ENCODE measurements at places on chromosomes 16 and 17. TPM values are rescaled to one million over a fixed set of nuclear protein-coding genes. Genes with fewer than 3 reads are reported as not detected.

CDRT15L2 gene
- total RNA-seq = not detected

- DNase-seq = no peak
- no peak overlapping the region for H3K27ac ChIP-seq
- H3K4me1 ChIP-seq = no peaks in the 10 kb centered on the region
- H3K36me3 ChIP-seq = no peaks in the 10 kb centered on the region
- peaks cover 24% of the 10 kb centered on the region for H3K27me3 ChIP-seq
These were observed 970 bp downstream of the PRSS36 start for GRCh38 chr16:31148896-31149295.

GRCh38 chr16:72858665-72859493 lies 189.0 kb downstream of the ZFHX3 start:
- H3K4me1 ChIP-seq = peaks cover 20% of the 10 kb centered on the region
- no peaks in the 10 kb centered on the region for H3K27me3 ChIP-seq
- peak overlapping the region; percentile 85 for H3K27ac ChIP-seq
- H3K4me3 ChIP-seq = no peak overlapping the region
- H3K36me3 ChIP-seq = no peaks in the 10 kb centered on the region

TUBG2 gene
- total RNA-seq = 73.7 TPM

DNA sequence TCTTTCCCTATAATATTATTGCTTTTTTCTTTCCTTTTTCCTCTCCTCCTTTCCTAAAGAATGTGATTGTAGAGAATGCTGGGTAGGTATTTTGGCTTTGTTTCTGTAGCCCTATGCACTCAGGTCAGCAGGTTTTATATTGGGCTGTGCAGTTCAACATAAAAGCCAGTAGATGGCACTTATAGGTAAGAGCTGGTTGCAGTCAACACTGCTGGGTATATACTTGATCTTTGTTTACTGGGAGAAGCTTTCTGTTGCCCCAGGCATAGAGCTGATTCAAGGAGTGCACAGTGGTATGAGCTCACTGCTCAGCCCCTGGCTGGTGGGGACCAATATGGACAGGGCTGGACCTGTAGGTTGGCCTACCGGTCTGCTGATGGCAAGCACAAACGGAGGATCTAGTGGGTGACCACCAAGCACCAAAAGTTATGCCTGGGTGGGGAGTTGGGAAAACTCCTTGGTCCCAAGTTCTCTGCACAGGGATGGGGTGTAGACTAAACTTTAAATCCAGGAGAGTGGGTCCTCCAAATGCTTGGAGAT lies 378.9 kb downstream of the PMP22 start:
- H3K36me3 ChIP-seq = no peaks in the 10 kb centered on the region
- no peak overlapping the region for H3K4me3 ChIP-seq
- no peak overlapping the region for H3K27ac ChIP-seq

- no peaks in the 10 kb centered on the region for H3K4me1 ChIP-seq
- DNase-seq = no peak
- H3K4me3 ChIP-seq = no peak overlapping the region
- no peak overlapping the region for H3K27ac ChIP-seq
These were observed 414.1 kb upstream of the GOT2 start for GRCh38 chr16:59148056-59148768.

- no peak overlapping the region for H3K4me3 ChIP-seq
- no peaks in the 10 kb centered on the region for H3K27me3 ChIP-seq
- H3K36me3 ChIP-seq = no peaks in the 10 kb centered on the region
- no peak for DNase-seq
- no peak overlapping the region for H3K27ac ChIP-seq
- no peaks in the 10 kb centered on the region for H3K4me1 ChIP-seq
These were observed 86.2 kb downstream of the OR1D5 start for GRCh38 chr17:2977157-2977556.

DNA sequence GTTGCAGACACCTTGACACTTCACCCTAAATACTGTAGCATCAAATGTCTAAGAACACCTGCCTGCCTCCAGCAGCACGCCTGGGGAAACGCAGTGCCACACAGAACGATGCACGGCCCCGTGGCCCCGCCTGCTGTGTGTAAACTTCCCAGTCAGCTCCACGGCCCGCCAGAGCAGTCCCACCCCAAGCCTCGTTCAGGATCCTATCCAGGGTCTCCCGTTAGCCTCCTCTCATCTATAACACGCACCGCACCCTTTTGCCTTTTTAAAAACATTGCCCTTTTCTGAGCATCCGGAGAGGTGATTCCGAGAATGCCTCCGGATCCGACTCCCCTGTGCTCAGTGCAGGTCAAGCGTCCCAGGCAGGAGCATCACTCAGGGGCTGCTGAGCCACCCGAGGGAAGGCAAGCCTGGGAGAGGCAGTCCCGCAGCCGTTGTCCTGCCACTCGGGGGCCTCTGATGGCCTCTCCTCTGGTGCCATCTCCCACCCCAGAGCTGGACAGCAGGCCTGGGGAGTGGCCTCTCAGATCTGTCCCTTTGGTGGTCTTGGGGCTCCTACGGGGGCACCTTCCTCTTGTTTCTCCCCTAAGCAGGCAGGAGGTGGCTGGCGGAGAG lies 37.9 kb upstream of the SLC38A10 start:
- H3K4me1 ChIP-seq = peaks cover 4% of the 10 kb centered on the region
- no peaks in the 10 kb centered on the region for H3K27me3 ChIP-seq
- no peak overlapping the region for H3K27ac ChIP-seq
- DNase-seq = no peak

DNA sequence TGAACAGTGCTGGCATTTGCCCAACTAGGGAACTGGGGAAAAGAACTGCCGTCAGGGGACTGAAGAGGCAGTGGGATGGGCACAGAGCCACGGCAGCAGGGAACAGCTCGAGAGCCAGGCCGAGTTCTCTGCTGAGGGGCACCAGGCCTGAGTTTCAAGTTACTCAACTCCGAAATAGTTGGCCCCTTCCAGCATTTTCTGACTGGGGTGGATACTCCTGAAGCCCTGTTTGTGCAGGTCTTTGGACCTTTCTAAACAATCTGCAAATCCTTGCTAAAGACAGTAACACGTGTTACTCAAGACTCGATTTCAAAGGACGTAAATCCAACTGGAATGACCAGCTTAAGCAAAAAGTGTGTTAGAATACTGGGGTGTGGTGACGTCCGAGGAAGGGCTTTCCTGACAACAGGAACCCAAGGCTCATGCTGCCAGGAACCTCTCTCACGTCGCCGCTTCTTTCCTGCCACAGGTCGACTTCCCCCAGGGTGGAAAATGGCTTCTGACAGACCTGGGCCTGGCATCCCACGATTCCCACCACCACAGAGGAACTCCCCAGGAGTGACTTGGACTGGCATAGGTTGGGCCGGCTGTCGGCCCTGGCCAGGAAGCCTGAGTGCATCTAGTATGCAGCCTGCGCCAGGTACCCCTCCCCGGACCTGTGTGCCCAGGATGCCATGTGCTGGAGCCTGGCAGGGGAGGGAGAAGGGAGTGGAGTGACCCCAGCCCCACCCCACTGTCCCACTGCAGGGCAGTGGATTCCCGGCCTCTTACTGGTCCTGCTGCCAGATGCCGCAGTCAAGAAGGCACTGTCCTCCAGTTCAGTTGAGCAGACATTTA lies 71.9 kb downstream of the N4BP1 start:
- H3K27ac ChIP-seq = peak overlapping the region; percentile 83
- peaks cover 32% of the 10 kb centered on the region for H3K4me1 ChIP-seq
- no peaks in the 10 kb centered on the region for H3K27me3 ChIP-seq
- H3K4me3 ChIP-seq = no peak overlapping the region
- H3K36me3 ChIP-seq = no peaks in the 10 kb centered on the region
- DNase-seq = peak; percentile 62

- no peaks in the 10 kb centered on the region for H3K4me1 ChIP-seq
- H3K27ac ChIP-seq = no peak overlapping the region
- no peak for DNase-seq
- H3K4me3 ChIP-seq = no peak overlapping the region
These were observed 28.7 kb downstream of the CHD9NB start for GRCh38 chr16:53024045-53024444.

CCDC200 gene
- not detected for total RNA-seq

BICDL2 gene
- total RNA-seq = not detected

- H3K4me3 ChIP-seq = no peak overlapping the region
- no peaks in the 10 kb centered on the region for H3K27me3 ChIP-seq
- H3K27ac ChIP-seq = no peak overlapping the region
- no peaks in the 10 kb centered on the region for H3K36me3 ChIP-seq
- DNase-seq = no peak
- no peaks in the 10 kb centered on the region for H3K4me1 ChIP-seq
These were observed 30.4 kb downstream of the CLEC19A start for GRCh38 chr16:19315889-19316433.

DNA sequence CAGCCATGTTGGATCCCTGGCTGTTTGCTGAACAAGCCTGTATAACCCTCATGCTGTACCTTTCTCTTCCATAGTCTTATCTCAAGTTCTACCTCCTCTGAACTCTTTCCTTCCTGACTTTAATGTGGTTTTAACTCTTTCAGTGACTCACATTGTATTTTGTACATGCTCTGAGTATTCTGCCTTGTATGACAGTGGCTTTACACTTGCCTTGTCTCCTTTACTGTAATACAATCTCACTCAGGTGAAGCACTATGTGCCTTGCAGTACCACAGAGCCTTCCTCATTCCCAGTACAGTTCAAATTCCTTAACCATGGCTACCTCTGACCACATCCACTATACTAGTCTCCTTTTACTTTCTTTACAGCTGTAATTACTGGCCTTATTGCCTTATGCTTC lies 14.1 kb downstream of the PSMD11 start:
- DNase-seq = no peak
- no peak overlapping the region for H3K4me3 ChIP-seq
- no peaks in the 10 kb centered on the region for H3K27me3 ChIP-seq

HYDIN gene
- 1.5 TPM for total RNA-seq

DNA sequence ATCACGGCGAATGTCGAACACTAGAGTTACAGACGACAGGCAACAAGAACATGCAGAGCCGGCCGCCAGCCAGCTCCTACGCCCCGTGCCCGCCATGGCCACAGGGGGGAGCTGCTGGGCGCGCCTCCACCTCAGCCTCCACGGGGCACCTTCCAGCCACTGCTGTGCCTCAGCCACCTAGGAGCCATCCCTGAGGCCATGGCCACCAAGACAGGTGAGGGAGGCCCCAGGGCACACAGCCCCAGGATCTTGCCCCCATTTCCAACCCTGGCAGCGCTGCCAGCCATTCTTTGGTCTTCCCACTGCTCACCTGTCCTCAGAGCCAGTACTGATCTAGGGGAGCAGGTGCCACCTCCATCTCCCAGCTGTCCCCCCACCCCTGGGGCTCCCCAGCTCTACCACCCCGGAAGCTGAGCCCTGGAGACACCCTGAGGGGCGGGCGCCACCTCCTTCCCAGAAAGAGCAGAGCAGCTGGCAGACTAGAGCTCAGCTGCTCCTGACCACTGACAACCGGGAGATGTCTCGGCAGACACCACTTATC lies 11.8 kb downstream of the GNPTG start:
- peak; percentile 11 for DNase-seq
- H3K36me3 ChIP-seq = peaks cover 96% of the 10 kb centered on the region
- no peaks in the 10 kb centered on the region for H3K4me1 ChIP-seq
- H3K4me3 ChIP-seq = no peak overlapping the region
- H3K27me3 ChIP-seq = no peaks in the 10 kb centered on the region
- no peak overlapping the region for H3K27ac ChIP-seq

DNA sequence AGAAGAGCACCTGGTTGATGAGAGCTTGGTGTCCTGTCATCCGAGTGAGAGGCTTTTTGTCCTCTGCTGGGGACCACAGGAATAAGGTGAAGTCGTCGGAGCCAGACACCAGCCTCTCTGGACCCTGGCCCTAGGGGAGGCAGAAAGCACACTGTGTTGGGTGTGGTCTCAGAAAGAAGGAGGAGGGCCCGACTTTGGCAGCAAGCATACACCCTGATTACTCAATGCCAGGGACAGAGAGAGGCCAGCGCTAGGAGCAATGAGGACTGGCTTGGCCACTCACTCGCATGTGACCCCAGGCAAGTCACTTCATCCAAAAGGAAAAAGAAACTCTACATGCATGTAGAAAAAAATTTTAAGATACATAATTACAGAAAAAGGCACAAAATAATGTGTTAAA lies 6.8 kb downstream of the NLE1 start:
- no peak overlapping the region for H3K4me3 ChIP-seq
- no peaks in the 10 kb centered on the region for H3K27me3 ChIP-seq
- H3K27ac ChIP-seq = no peak overlapping the region
- peaks cover 14% of the 10 kb centered on the region for H3K36me3 ChIP-seq
- DNase-seq = no peak

ABCC12 gene
- not detected for total RNA-seq

CCDC43 gene
- total RNA-seq = 16.2 TPM

DNA sequence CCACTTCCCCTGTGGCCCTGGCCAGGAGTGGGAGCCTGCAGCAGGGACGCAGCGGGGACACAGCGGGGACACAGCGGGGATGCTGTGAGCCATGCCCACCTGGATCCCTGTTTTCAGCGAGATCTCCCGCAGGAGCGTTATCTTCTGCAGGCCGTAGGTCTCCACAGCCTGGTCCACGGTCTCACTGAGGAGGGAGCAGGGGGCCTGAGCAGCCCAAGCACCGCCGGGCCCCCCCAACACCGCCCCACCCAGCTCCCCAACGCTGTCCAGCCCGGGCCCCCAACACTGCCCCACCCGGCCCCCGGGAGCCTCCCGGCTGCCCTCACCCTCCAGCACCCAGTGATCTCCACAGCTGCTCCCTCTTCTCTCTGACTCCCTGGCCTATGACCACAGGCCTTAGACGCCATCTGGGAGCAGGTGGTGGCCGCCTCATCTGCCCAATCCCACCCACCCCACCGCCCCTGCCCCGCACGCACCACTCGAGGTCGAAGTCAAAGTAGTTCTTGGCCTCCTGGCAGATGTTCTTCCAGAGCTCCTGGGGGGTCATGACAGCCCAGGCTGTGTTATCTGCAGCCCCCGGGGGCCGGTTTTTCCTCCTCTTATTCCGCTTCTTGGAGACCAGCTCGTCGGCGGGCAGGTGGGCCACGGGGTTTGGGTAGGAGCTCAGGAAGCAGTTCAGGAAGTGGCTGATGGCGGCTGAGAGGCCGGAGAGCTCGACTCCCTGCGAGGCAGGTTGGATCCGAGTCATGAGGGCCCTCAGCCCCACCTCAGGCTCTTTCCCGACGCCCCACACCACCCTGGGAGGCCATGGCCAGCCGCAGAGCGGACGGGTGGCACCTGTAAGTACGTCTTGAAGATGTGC lies 17.0 kb downstream of the CLUH start:
- H3K27ac ChIP-seq = no peak overlapping the region
- H3K27me3 ChIP-seq = no peaks in the 10 kb centered on the region
- no peaks in the 10 kb centered on the region for H3K36me3 ChIP-seq
- no peak for DNase-seq

DNA sequence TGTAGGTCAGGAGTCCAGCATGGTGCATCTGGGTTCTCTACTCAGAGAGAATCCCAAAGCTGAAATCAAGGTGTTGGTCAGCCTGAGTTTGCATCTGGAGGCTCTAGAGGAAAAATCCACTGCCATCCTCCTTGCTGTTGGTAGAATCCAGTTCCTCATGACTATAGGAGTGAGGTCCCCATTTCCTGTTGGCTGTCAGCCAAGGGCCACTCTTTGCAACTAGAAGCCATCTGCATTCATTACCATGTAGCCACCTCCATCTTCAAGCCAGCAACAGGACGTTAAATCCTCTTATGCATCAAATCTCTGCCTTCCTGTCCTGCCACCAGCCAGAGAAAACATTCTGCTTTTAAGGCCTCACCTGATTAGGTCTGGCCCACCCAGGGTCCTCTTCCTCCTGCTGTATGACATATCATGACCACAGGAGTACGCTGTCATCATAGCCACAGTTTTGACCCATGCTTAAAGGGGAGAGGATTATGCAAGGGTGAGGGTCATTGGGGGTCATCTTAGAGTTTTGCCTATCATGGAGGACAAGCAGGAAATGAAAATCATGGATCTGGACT lies 40.5 kb downstream of the DNAH9 start:
- no peak for DNase-seq
- H3K4me1 ChIP-seq = no peaks in the 10 kb centered on the region
- H3K4me3 ChIP-seq = no peak overlapping the region
- H3K27me3 ChIP-seq = no peaks in the 10 kb centered on the region
- H3K27ac ChIP-seq = no peak overlapping the region

CLEC18C gene
- total RNA-seq = 0.42 TPM

All from tibial nerve (tissue), 4 donors.